ENCODE measurements at places on chromosomes 12 and 14.

DNA sequence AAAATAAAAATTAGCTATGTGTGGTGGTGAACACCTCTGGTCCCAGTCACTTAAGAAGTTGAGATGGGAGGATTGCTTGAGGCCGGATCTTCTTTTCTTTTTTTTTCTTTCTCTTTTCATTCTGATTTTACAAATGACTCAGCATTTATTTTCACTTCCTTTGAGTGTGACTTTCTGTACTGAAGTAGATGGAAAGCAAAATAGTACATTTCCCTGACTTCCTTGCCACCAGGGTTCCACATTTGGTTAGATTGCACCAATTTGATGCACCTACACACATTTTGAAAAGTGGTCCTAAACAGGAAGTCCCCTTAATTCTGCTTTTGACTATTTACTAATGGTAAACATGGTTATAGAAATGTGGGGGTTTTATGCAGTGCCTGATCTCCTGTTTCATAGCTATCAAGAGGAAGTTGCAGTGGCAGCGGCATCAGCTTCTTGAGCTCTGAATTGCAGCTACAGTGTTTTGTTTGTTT lies 13.0 kb upstream of the LEMD3 start:
- DNase-seq: no peak

- no peak for DNase-seq
These were observed 134.8 kb upstream of the FUT8 start for GRCh38 chr14:65277580-65278270.

DNA sequence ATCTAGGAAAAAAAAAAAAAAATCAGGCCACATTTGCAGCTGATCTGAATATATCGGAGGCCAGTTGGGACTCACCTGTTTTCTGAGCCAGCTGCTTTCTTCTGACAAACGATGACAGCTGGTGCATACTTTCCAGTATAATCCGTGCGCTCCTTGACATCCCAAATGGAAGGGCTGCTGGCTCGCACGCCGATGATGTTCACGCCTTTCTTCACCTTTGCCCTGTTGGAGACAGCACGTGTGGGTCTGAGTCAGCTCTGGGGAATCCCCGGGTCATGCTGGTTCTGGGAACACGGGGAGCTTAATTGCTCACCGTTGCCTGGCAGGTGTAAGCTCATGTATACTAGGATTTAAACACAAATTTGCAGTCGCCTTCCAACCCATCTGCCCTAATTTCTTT lies 372.8 kb downstream of the TMEM132D start:
- DNase-seq: peak; percentile 89

GRCh38 chr14:74572726-74573301 lies 39.2 kb downstream of the LTBP2 start:
- peak; percentile 74 for DNase-seq

- no peak for DNase-seq
These were observed 5.3 kb upstream of the BEGAIN start for GRCh38 chr14:100592461-100592891.

All from islet precursor cell (in vitro differentiated cells).